ENCODE measurements at places on chromosomes 3 and 15. TPM values are rescaled to one million over a fixed set of nuclear protein-coding genes. Genes with fewer than 3 reads are reported as not detected.

Gene CILP
- not detected for polyA plus RNA-seq

Gene PPARG
- not detected for polyA plus RNA-seq

Gene SPTSSB
- polyA plus RNA-seq = 5.9 TPM

Gene NDUFB4
- polyA plus RNA-seq = 1,165 TPM

Gene USP13
- 4.8 TPM for polyA plus RNA-seq

Gene ERICH6
- not detected for polyA plus RNA-seq

Gene CNBP
- polyA plus RNA-seq = 175 TPM

Gene MCTP2
- 0.07 TPM for polyA plus RNA-seq

Gene SCAANT1
- polyA plus RNA-seq = not detected

Gene DGKG
- polyA plus RNA-seq = 73.5 TPM

Gene SLC12A1
- 3.5 TPM for polyA plus RNA-seq

Gene MYO1E
- polyA plus RNA-seq = 0.67 TPM

Gene RHCG
- polyA plus RNA-seq = 1.0 TPM

Gene RASGRP1
- 12.9 TPM for polyA plus RNA-seq

Gene ZCWPW2
- polyA plus RNA-seq = 4.8 TPM

Gene GXYLT2
- 0.42 TPM for polyA plus RNA-seq

Gene DUOX1
- not detected for polyA plus RNA-seq

Gene SLC2A2
- polyA plus RNA-seq = 0.09 TPM

Gene MANF
- 119 TPM for polyA plus RNA-seq

Gene COX17
- 326 TPM for polyA plus RNA-seq

Gene RTP1
- not detected for polyA plus RNA-seq

Gene GOLGA6A
- not detected for polyA plus RNA-seq

Gene SLC9C1
- not detected for polyA plus RNA-seq

Gene CLRN1
- not detected for polyA plus RNA-seq

All from Purkinje cell (primary cell).